Stimulated activated naive CD4-positive, alpha-beta T cell treated with Interleukin-2 at 50 U/mL for 16 hours (primary cell): ENCODE measurements at places on chromosomes 13 and 19.

DNA sequence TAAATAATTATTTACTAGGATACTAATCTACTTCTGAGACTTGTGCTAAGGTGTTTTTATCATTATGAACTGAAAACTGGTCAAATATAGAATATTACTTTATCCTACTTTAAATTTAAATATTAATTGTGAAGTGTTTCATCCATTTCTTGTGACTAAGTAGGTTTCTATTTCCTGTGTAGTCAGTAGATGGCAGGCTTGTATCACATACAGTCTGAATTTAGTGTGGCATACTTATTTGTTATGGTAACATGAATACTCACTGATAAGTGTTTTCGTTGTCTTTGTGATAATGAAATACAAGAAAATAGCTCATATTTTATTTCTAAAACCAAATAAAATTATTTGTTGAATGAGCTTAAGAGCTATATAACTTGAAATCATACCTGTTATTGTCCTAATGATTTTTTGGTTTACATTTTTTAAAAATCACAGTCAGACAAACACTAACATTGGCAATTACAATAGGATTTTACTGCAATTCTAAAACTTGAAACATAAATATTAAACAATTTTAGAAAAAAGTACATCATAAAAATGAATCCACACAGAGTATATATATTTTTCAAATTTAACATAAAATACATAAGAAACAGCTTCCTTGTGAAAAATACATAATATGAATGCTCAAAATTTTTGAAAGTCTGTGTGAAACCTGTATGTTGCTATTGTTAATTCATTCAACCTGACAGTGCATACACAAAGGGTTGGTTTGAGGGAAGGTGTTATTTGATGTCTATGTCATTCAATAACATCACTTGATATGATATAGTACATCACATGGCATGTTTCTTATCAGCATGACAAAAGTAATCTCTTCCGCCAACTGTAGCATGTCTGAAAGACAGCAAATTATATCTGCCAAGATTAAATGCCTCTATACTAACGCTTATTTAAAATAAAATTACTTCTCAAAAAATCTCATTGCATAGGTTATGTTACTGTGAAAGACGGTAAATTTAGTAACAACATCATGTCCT is 904.8 kb upstream of the PCDH20 start:
- DNase-seq: no peak

- no peak for DNase-seq
Measured at GRCh38 chr13:76797361-76797760, 88.8 kb downstream of the KCTD12 start.

- DNase-seq: no peak
Measured at GRCh38 chr13:70835371-70835770, 727.1 kb upstream of the KLHL1 start.

DNA sequence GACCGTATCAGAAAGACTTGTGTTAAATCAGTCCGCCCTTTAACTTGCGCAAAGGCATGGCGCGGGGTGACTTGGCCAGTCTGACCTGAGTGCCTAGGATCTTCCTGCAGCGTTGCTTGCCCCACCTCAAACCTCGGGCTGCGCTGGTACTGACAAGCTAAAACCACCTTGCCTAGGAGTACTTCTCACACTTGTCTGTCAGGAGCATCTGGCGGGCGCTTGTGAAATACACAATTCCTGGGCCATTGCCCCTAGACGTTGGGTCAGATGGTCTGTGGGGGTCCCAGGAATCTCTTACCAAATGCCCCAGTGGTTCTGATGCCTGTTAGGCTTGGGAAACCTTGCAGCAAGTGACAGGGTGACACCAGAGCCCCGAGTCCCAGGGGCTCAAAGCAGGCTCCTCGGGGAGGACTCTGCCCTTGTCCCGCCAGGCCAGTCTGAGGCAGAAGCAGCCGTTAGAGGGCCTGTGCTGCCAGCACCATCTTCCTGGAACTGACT is 12.9 kb downstream of the CEBPG start:
- DNase-seq: no peak

GRCh38 chr19:46634656-46635218 is 1.3 kb downstream of the GNG8 start:
- DNase-seq: no peak

- no peak for DNase-seq
Measured at GRCh38 chr13:52371736-52372247, 34.2 kb downstream of the THSD1 start.

GRCh38 chr13:22141716-22142115 is 470.8 kb downstream of the FGF9 start:
- no peak for DNase-seq

DNA sequence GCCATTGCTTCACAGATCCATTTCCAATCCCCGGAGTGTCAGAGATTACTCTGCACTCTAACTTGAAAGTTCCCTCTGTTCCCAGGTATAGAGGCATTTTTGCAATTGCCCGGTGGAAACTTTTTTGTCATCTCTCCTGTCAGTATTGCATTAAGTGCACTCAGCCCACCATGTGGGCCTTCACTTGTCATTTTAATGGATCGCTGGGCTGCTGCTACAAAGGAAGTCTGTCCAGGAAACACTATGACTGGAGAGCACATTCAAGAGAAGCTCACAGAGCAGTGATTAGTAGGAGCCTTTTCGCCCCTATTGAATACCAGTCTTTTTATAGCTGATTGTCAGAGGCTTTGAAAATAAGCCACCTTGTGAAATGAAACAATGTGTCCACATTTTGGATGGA is 180.9 kb downstream of the B3GLCT start:
- no peak for DNase-seq

DNA sequence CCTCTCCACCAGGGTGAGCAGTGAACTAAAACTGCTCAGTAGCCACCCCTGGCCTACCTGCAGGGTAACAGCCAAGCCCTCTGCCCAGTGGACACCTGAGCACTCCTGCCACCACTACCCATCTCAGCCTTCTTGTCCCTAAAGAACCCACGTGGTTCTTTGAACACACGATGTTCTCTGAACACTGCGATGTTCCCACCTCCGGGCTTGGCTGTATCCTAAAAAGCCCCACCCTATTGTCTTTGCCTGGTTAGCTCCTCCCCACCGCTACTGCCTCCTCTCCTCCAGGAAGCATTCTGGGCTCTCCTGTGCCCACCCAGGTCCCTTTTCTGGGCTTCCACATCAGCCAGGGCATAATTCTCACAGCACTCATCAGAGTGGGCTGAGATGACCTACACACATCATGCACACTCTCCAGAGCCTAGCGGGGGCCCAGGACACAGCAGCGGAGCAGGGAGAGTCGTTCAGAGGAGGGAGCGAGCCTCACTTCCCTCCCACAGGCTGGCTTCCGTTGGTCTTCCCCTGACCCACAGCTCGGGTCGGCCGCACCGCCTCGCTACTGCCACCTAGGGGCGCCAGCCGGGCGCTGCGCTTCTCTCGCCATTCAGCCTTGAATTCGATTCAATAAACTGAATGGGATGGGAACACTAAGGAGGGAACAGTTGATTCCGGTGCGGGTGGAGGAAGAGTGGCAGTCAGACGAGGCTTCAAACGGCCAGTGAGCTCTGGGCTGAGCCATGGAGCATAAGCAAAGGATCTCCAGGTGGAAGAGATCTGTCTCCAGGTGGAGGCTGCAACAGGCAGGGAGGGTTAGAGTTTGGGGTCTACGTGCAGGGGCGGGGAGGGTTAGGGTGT is 3.2 kb downstream of the ELAVL1 start:
- peak; percentile 63 for DNase-seq

GRCh38 chr13:111623743-111624505 is 303.5 kb downstream of the TEX29 start:
- DNase-seq: no peak

DNA sequence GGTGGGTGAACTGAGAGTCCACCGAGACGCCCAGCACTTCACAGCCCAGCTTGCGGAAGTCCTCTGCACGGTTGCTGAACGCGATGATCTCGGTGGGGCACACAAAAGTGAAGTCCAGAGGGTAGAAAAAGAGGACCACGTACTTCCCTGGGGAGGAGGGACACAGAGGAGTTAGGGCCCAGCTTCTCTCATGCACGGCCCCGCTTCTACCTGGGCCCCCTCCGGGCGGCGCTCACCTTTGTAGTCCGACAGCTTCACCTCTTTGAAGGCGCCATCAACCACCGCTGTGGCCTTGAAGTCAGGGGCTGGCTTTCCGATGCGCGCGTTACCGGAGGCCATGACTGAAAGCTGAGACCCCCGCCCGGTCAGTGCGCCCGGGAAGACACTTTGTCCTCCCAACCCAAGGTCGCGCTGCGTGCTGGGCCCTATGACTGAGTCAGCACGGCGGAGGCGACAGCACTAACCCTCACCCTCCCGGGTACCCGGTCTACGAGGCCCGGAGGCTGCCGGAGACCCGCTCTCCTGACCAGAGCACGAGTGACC is 606 bp downstream of the PRDX2 start:
- no peak for DNase-seq

DNA sequence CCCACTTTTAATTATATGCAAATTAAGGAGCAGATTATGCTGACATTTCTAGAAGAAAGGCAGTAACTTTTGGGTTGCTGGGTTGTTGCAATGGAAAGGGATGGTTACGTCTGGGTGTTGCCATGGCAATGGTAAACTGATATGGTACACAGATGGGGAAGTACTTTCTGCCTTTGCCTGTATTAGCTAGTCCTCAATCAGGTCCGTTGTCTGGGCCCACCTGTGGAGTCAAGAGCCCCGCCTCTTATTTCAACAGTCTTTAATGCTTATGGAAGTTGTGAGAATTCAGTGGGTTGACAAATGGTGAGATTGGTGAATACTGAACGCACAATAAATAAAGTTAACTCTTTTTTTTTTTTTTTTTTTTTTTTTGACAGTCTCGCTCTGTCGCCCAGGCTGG is 30.6 kb upstream of the DPP9 start:
- DNase-seq: no peak

DNA sequence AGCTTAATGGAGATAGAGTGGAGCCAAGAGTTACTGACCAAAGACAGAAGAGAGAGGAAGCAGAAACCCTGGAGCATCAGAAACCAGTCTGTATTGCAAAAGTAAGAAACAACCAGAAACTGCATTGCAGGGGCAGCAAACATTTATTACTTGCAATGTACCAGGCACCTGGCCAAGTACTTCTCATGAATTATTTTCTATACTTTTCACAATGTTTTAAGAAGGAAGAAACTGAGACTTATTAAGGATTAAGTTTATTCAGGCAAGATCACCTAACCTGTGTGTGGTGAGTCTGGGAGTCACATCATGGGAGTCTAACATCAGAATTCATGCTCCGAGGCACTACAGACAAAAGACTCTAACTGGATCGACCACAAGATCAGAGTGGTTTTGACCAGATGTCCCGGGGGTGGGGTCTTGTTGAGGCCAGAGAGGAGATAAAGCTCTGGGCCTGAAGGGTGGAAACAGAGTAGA is 47.4 kb downstream of the TNFRSF19 start:
- DNase-seq: no peak

GRCh38 chr19:49490287-49491029 is 3.0 kb downstream of the RPL13A start:
- DNase-seq: peak; percentile 37

- no peak for DNase-seq
Measured at GRCh38 chr19:42125536-42125935, 6.7 kb downstream of the POU2F2 start.

DNA sequence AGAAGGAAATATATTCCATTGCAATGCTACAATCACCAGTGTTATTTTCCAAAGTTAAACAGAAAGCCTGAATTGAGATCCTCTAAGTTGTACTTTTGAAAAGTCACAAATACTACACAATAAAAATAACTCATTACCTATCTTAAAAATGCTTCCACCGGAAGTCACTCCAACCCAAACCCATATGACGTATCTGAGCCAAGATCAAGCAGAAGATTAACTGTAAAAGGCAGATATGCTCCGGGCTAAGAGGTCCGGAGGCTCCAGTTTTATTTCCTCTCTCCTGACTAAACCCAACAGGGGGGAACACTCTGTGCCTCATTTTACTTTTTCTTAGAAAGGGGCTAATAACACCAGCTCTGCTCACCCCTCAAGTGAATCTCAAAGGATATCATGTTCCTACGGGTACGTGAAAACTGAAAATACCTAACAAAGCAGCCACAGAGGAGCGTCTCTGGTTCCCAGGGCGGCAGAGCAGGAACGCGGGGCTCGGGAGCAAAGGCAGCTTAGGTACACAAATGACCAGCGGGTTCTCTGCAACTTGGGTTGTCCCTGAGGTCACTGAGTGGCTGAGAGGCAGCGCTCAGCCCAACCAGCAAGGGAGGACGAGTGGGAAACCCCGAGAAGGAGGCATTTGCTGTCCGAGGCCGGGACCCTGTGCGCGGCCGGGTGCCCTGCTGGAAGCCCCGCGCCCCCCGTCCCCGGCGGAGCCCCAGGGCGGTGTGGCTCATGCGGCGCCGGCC is 750 bp downstream of the RAB20 start:
- no peak for DNase-seq

DNA sequence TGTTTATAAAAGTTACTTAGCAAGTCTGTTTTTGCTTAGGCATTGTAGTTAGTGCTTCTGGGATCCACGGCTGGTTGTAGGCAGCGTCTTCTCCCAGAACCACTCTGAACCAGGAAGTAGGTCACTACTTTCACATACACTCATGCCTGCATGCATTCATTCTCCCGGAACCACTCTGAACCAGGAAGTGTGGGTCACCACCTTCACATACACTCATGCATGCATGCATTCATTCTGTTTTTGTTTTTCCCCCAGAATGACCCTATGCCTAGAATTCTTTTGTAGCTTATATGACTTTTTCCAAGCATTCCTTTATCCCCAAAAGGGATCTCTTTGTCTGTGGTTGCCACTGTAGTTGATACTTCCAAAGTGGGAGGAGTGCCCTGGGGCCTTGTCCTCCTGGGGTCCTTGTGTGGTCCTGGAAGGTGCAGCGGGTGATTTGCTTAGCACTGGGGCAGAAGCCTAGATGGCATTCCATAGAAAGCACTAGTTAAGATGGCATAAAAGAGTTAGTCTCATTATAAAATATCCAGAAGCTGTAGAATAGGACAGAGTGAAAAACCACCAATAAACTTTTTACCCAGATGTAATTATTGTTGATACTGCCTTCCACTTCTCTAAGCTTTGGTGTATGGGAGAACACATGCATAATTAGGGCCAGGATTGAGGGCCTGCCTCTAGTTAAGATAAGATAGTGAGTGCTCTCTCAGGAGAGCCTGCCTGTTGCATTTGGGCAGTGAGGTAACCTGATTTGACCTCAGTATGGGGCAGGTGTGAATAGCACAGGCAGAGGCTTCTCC is 68.6 kb upstream of the TEX29 start:
- no peak for DNase-seq

DNA sequence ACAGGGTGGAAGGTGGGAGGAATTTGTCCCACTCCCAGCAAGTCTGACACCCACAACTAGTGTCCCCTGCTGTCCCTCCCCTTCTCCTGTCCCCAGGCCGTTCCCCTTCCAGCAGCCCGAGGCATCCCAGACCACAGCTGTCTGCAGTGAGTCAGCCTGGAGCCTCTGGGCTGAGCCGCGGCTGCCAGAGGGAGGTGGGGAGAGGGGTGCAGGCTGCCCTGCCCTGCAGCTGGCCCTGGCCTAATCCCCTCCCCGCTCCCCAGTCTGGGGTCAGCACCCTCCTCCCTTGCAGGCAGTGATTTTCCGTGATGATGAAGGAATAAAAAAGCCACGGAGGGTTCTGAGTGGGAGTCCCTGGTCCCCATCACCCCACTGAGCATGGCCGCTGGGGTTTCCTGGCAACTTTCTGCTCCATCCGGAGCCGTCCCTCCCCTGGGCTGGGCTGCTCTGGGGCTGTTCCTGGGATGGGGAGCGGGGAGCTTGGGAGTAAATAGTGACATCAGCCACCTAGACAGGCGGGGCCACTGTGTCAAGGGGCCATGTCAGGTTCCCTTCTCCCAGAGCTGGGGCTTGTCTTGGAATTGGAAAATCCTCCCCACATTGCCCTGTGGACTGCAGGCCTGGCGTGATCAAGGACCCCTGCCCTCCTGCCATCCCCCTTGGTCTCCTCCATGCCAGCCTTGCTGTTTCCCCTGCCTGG is 16.8 kb downstream of the SPC24 start:
- no peak for DNase-seq
